ENCODE measurements at places on chromosomes 12 and 14. TPM values are rescaled to one million over a fixed set of nuclear protein-coding genes. Genes with fewer than 3 reads are reported as not detected.

Gene NUDT4
- total RNA-seq, result 93.8 TPM

Gene TSPAN11
- 20.9 TPM for total RNA-seq

Gene CIROP
- not detected for total RNA-seq

Gene PIWIL1
- total RNA-seq, result not detected

DNA sequence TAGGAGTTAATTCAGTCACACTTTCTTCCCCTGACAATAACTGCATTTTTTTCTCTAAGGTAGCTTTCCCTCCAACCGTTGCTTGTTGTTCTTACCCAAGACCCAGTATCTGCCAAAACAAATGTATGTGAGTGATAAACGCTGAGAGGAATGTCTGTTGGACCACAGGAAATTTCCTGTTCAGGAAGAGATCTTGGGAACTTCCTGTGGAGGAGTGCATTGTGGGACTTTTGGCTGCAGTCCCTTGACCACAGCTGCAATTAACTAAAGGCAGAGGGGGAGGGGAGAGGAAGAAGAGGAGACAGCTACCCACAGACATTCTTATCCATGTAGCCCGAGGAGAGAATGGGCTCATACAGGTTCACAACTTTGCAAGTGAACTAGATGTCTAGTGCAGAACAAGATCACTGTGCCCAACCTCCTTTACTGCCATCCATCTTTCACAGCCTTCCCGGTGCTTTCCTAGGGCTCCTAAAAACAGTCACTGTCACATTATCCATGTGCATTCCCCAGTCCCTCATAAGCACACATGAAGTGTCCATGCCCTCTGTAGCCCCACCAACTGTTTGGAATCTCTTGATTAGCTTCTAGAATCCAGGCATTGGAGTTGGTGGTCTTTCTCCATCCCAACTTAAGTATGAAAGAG, 149.5 kb downstream of the ETV6 start:
- peak; percentile 85 for DNase-seq
- H3K4me3 ChIP-seq, result no peak overlapping the region

DNA sequence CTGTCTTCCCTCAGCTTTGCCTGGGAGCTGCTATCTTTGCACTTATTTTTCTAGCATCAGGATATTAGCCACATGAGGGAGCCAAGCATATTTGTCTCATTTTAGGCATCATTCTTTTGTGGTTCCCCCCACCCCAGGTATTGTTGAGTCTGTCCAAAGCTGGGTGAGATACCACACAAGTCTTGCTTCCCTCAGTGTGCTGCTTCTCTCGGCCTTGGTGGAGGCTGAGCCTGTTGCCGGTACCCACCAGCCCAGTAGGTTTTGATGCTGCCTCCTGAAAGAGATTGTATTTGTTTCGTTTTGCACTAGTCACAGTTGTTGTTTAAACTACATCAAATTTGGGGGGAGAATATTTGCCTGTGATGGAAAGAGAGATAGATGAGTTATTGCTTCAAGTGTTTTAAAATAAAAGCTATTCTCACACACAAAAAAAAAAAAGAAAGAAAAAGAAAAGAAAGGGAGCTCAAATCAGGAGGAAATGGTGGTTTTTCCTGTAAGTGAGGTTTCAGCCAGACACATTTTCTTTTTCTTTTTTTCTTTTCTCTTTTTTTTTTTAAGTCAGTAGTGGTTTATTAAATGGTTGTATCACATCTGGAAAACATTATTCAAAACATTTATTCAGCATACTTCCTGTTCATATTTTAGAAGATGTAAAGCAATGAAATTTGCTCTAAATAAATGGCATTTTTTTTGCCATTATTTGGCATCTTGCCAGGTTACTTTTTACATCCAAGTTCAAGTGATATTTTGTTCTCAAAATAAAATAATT, 58.5 kb downstream of the SLC4A8 start:
- H3K4me1 ChIP-seq, result peaks cover 5% of the 10 kb centered on the region
- H3K27me3 ChIP-seq, result no peaks in the 10 kb centered on the region
- no peaks in the 10 kb centered on the region for H3K36me3 ChIP-seq
- H3K4me3 ChIP-seq, result no peak overlapping the region

- H3K27me3 ChIP-seq, result no peaks in the 10 kb centered on the region
- DNase-seq, result no peak
- no peak overlapping the region for H3K4me3 ChIP-seq
- H3K4me1 ChIP-seq, result no peaks in the 10 kb centered on the region
- no peak overlapping the region for H3K27ac ChIP-seq
- no peaks in the 10 kb centered on the region for H3K36me3 ChIP-seq
Measured at GRCh38 chr12:41566703-41567102, 378.6 kb downstream of the PDZRN4 start.

GRCh38 chr14:39974036-39974435, 541.8 kb upstream of the FBXO33 start:
- H3K27me3 ChIP-seq, result no peaks in the 10 kb centered on the region
- no peak overlapping the region for H3K4me3 ChIP-seq
- H3K4me1 ChIP-seq, result no peaks in the 10 kb centered on the region
- no peak overlapping the region for H3K27ac ChIP-seq

GRCh38 chr12:84091651-84092050, 820.9 kb downstream of the SLC6A15 start:
- no peak overlapping the region for H3K4me3 ChIP-seq
- H3K27me3 ChIP-seq, result no peaks in the 10 kb centered on the region
- H3K4me1 ChIP-seq, result no peaks in the 10 kb centered on the region
- no peak for DNase-seq

GRCh38 chr14:64968651-64969050, 3.5 kb downstream of the RAB15 start:
- H3K27ac ChIP-seq, result peak overlapping the region; percentile 59
- peaks cover 20% of the 10 kb centered on the region for H3K4me1 ChIP-seq
- no peak overlapping the region for H3K4me3 ChIP-seq
- DNase-seq, result peak; percentile 40
- H3K27me3 ChIP-seq, result no peaks in the 10 kb centered on the region

- no peak overlapping the region for H3K27ac ChIP-seq
- peak; percentile 73 for DNase-seq
- H3K27me3 ChIP-seq, result no peaks in the 10 kb centered on the region
Measured at GRCh38 chr12:11228296-11228879, 41.1 kb downstream of the PRB3 start.

GRCh38 chr12:79685068-79685467, 5.7 kb downstream of the PAWR start:
- H3K4me1 ChIP-seq, result peaks cover 16% of the 10 kb centered on the region
- H3K27ac ChIP-seq, result no peak overlapping the region
- no peak overlapping the region for H3K4me3 ChIP-seq
- no peaks in the 10 kb centered on the region for H3K27me3 ChIP-seq
- H3K36me3 ChIP-seq, result no peaks in the 10 kb centered on the region

- no peaks in the 10 kb centered on the region for H3K36me3 ChIP-seq
- H3K27me3 ChIP-seq, result no peaks in the 10 kb centered on the region
- peaks cover 16% of the 10 kb centered on the region for H3K4me1 ChIP-seq
- no peak overlapping the region for H3K4me3 ChIP-seq
- H3K27ac ChIP-seq, result no peak overlapping the region
- no peak for DNase-seq
Measured at GRCh38 chr12:28537474-28537873, 347.2 kb downstream of the CCDC91 start.

DNA sequence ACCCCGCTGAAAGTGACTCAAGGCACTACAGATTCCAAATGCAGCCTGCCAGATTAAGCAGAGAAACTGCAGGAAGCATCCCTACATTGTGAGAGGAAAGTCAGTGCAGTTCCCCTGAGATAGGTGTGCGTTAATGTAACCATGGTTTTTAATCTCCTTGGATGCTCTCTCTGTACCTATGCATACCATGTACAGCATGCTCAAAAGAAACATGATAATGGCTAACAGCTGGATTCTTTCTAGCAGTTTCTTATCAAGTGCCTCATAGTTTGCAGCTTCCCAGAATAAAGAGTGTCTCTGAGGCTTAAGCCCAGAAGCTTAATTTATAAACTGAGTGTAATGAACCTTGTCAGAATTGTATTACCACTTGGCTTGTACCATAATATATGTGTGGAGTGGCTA, 17.1 kb upstream of the MDM1 start:
- peaks cover 7% of the 10 kb centered on the region for H3K27me3 ChIP-seq
- no peak for DNase-seq
- no peaks in the 10 kb centered on the region for H3K4me1 ChIP-seq
- H3K36me3 ChIP-seq, result no peaks in the 10 kb centered on the region

GRCh38 chr14:65159281-65160062, 57.2 kb upstream of the MAX start:
- no peaks in the 10 kb centered on the region for H3K4me1 ChIP-seq
- no peak overlapping the region for H3K4me3 ChIP-seq
- H3K27me3 ChIP-seq, result no peaks in the 10 kb centered on the region
- no peak for DNase-seq
- no peak overlapping the region for H3K27ac ChIP-seq

- H3K27ac ChIP-seq, result no peak overlapping the region
- no peak overlapping the region for H3K4me3 ChIP-seq
- no peaks in the 10 kb centered on the region for H3K27me3 ChIP-seq
Measured at GRCh38 chr12:2018391-2018790, 14.1 kb upstream of the DCP1B start.

DNA sequence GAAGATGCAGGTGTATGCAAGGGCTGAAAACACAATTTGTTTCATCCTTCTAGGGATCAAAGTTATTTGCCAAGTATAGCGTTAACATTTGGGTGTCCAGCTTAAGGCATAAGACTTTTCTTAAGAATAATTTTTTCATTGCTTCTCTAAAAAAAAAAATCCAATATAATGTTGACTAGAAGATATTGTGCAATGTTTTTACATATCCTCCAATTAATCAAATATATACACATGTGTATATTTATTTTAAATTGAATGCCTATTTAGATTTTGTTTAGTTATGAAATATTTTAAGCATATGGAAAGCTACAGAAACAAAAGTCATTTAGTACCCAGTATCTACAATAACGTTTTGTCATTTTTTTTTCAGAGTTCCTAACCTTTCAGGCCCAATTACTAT, 28.5 kb upstream of the KRR1 start:
- no peak for DNase-seq
- no peaks in the 10 kb centered on the region for H3K4me1 ChIP-seq
- H3K27ac ChIP-seq, result no peak overlapping the region
- no peak overlapping the region for H3K4me3 ChIP-seq
- no peaks in the 10 kb centered on the region for H3K36me3 ChIP-seq
- H3K27me3 ChIP-seq, result no peaks in the 10 kb centered on the region

GRCh38 chr12:29164477-29165393, 15.7 kb downstream of the FAR2 start:
- no peaks in the 10 kb centered on the region for H3K27me3 ChIP-seq
- peaks cover 31% of the 10 kb centered on the region for H3K4me1 ChIP-seq
- DNase-seq, result peak; percentile 76
- no peak overlapping the region for H3K4me3 ChIP-seq

DNA sequence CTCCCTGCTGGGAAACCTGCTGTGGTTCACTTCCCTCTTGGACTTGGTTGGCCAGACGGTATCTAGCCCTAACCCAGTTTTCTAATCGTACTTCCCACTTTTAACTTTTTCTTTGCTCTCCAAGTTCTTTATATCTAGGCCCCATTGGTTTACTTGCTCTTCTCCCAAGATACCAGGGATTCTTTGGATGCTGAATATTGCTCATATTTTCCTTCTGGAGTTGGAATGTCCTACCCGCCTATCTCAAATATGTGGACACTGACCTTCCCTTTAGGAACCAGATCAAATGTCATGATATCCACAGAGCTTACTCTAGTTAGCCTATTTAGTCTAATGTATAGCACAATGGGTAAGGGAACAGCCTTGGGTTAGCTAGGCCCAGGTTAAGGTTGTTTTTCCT, 228.6 kb downstream of the DACT1 start:
- no peak overlapping the region for H3K27ac ChIP-seq
- DNase-seq, result no peak
- H3K4me1 ChIP-seq, result peaks cover 17% of the 10 kb centered on the region
- no peaks in the 10 kb centered on the region for H3K27me3 ChIP-seq
- H3K36me3 ChIP-seq, result no peaks in the 10 kb centered on the region
- no peak overlapping the region for H3K4me3 ChIP-seq

GRCh38 chr12:76032043-76032981, 736 bp upstream of the PHLDA1 start:
- DNase-seq, result peak; percentile 36
- no peaks in the 10 kb centered on the region for H3K27me3 ChIP-seq
- H3K4me3 ChIP-seq, result peak overlapping the region; percentile 84
- H3K4me1 ChIP-seq, result peaks cover 10% of the 10 kb centered on the region

All from A673 (cell line).